ENCODE measurements at places on chromosomes 7 and 10.

- no peak for DNase-seq
Measured at GRCh38 chr10:70672165-70673042, at the start of gene ADAMTS14. ADAMTS14 (plus strand) TSS chr10:70672506; CDS start chr10:70672803, 297 bp downstream.

DNA sequence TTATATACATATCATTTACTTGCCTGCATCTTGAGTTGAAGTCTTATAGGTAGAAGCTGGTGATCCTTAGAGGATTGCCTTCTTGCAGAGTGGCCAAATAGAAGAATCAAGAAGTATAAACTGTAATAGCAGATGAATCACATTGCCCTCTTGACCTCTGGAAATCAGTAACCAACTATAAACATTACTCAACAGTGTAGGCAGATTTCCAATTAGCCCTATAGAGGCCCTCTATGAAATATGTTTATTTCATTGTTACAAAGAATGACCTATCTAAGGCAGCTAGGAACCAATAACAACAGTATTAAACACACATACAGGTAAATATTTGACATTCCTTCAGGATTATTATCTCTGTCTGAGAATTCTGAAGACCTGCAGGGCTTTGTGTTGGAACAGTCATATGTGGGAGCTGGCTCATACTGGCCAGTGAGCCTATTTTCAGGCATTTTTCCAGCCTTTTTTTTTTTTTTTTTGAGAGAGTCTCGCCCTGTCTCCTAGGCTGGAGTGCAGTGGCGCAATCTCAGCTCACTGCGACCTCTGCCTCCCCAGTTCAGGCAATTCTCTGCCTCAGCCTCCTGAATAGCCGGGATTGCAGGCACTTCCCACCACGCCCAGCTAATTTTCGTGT is 7.2 kb upstream of the SRI start:
- DNase-seq: no peak

DNA sequence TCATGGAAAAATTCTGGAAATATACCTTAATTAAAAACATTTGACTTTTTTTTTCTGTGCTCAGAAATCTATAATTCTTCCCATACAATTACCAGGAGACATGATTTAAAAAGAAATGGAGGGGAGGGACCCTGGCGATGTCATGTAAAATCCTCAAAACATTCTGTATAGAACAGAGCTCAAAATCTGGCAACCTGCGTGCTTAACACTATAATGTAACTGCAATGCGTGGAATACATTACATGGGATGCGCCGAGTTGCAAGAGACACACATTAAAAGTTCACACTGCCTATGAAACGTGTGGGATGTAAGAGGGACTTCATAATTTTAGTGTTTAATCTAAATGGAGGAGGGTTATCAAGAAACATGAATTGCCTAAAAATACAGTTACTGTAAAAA is 215.0 kb downstream of the GLI3 start:
- DNase-seq: no peak

DNA sequence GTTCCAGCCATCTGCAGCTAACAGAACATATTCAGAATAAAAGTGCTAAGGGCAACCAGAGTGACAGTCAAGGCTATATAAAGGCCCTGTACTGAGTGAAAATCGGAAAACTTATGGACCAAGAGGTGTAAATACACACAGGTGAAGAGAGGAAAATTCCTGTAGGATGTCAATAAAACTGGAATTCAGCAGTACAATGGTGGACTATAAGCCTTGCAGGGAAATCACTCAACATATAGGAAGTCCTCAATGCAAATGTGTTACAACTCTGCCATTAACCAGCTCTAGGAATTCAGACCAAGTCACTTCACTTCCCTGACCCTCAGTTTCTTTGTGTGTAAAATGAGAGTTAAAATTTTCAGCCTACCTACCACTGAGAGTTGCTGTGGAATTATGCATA is 7.7 kb downstream of the USP6NL start:
- no peak for DNase-seq

DNA sequence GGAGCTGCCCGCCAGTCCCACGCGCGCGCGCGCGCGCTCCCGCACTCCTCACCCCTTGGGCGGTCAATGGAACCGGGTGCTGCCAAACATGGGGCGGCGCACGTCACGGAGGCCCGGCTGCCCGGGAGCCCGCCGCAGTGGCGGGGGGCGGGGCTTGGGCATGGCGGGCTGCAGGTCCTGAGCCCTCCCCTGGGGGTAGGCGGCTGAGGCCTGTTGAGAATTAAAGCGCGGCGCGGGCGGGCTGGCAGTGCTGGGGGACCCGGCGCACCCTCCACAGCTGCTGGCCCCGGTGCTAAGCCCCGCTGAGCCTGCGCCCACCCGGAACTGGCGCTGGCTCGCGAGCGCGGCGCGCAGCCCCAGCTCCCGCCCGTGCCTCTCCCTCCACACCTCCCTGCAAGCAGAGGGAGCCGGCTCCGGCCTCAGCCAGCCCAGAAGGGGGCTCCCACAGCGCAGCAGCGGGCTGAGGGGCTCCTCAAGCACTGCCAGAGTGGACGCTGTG is 634.2 kb downstream of the ANKRD7 start:
- DNase-seq: no peak

DNA sequence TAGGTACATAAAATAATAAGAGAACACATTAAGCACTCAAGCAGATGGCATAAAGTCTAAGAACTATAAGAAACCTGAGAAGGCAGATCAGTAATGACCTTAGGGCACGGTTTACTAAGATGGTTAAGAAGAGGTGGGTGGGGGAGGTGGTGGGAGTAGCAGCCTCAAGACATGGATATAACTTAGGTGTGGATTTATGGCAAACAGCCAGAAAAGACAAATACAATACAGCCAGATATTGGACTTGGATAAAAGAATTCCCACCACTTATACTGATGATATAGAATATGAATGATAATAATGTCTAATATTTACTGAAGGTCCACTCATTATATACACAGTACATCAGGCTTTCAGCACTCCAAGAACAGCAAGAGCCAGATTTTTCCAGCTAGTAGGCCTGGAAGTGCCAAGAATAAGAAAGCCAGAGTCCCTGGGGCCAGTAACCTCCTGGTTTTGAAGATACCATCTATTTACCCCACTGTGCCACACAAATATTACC is 11.9 kb downstream of the DPY19L1 start:
- DNase-seq: no peak

DNA sequence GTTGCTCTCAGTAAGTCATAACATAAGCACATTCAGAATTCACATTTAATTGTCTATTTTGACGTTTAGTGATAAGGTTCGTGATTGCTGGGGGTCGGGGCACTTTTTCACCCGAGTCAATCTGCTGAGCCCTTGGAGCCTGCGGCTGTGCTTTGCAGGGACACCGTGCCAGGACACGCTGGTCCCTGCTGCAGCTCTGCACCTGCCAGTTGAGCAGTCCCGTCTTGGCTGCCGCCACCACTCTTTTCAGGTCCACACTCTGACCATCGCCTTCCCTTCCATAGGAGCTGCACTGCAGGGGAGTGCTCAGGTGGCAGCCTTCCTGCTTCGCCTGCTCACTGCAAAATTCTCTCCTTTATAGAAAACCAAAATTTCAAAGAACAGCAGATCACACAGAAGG is 36.4 kb downstream of the CUL1 start:
- DNase-seq: no peak

- no peak for DNase-seq
Measured at GRCh38 chr10:22434521-22434920, 89.2 kb downstream of the SPAG6 start.

GRCh38 chr10:23370106-23370505 is 25.5 kb upstream of the C10orf67 start:
- no peak for DNase-seq

GRCh38 chr7:132919771-132920170 is 162.1 kb downstream of the CHCHD3 start:
- DNase-seq: no peak

- no peak for DNase-seq
Measured at GRCh38 chr7:47677664-47678063, 95.8 kb upstream of the TNS3 start.

DNA sequence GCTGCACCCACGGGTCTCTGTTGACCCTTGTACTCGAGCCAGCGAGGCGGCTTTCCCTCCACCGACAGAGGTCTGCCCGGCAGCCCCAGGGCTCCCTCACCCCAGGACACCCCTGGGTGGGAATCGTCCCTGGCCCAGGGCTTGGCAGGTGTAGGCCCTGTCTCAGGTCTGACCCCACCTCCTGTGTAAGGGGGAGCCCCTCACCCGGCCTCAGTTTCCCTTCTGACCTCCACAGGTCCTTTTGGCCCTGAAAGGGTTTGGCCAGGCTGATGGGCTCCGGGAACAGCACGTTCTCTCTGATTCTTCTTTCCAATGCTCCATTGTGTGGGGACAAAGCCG is 25.0 kb upstream of the ELFN1 start:
- DNase-seq: no peak

- DNase-seq: no peak
Measured at GRCh38 chr7:103093429-103093828, 18.5 kb downstream of the ARMC10 start.
